ENCODE measurements at places on chromosomes 3 and 15. TPM values are rescaled to one million over a fixed set of nuclear protein-coding genes. Genes with fewer than 3 reads are reported as not detected.
A peak's percentile ranks its signal among the peaks of the same experiment; 100 is the strongest.

GRCh38 chr3:178257491-178257890 is 278.7 kb upstream of the KCNMB2 start:
- no peak overlapping the region for H3K4me3 ChIP-seq
- H3K4me1 ChIP-seq: no peaks in the 10 kb centered on the region
- H3K36me3 ChIP-seq: no peaks in the 10 kb centered on the region
- no peaks in the 10 kb centered on the region for H3K27me3 ChIP-seq
- no peak overlapping the region for H3K27ac ChIP-seq

Gene VPS8
- total RNA-seq: 37.6 TPM

DNA sequence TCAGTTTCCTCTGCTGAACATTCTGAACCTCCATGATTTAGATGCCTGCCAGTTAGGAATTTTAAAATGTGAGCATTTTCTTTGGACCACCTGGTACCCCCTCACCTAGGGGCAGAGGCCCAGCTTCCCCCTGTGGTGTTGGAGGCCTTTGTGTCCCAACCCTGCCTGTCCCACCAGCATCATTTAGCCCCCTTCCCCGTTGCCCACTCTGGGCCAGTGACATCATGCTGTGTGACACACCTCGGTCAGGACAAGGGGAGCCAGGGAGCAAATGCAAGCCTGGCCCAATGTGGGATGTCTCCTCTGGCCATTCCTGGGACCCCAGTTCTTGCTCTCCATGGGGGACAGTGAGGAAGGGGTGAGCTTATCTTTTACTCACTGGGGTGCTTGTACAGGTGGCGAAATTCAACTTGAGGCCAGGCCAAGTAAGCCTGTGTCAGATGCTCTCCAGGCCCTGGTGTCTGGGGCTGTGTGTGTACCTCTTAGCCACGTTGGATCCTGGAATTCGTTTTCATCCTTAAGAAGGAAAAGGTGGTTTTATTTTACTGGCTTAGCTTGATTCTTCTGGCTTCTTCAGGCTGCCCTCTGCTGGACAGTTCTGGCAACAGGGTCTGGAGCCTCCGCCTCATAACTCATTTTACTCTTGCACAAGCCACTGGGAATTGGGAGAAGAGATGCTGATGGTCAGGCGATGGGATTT is 49.7 kb upstream of the MYZAP start:
- no peaks in the 10 kb centered on the region for H3K36me3 ChIP-seq
- DNase-seq: peak; percentile 37
- H3K4me3 ChIP-seq: no peak overlapping the region
- H3K4me1 ChIP-seq: no peaks in the 10 kb centered on the region
- H3K27me3 ChIP-seq: no peaks in the 10 kb centered on the region

DNA sequence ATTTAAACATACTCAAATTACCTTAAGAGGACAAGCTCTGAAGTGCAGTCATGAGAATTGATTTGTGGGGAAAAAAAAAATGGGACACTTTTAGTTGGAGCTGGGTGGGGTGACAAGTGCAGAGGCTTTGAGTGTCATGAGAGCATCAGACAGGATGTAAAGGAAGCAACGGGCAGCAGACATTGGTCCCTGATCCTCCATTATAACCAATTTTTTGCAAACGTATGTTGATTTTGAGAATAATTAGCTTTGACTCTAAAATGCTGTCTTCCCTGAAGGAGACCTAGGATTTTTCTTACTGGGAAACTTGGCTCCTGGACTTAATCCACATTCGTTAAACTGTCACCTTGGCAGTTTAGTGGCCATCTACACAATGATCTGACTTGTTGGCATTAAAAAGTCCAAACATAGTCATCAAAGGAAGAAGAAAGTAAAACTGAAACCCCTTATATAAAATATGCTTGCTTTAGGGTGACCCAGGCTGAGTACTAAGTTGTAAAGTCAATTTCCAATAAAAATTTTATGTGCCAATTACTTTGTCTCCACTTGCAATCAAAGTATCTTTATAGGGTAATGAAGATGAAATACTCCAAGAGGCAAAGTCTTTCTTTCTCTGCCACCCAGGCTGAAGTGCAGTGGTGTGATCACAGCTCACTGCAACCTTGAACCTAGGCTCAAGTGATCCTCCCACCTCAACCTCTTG is 45.6 kb downstream of the BCL2L10 start:
- no peak overlapping the region for H3K4me3 ChIP-seq
- no peaks in the 10 kb centered on the region for H3K27me3 ChIP-seq
- peaks cover 7% of the 10 kb centered on the region for H3K36me3 ChIP-seq

DNA sequence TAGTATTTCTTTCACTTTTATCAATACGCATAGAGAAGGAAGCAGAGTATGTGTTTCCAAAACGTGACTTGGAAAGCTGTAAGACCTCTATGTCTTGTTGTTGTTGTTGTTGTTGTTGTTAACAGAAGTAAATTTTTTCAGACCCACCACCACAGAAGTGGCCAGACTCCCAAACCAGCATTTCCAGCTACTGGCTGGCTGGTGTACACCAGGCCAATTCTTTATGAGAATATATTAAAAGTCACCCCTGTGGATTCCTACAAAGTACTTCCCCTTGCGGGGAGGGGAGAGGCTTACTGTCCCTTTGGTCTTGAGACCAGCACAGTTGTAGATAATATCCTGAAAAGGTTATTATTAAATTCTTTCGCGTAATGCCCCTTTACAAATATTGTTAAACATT is 1.6 kb upstream of the FOXP1 start:
- DNase-seq: no peak
- H3K27me3 ChIP-seq: no peaks in the 10 kb centered on the region
- H3K27ac ChIP-seq: peak overlapping the region; percentile 82
- no peaks in the 10 kb centered on the region for H3K36me3 ChIP-seq
- peaks cover 29% of the 10 kb centered on the region for H3K4me1 ChIP-seq

- no peaks in the 10 kb centered on the region for H3K36me3 ChIP-seq
- no peak overlapping the region for H3K4me3 ChIP-seq
- H3K4me1 ChIP-seq: no peaks in the 10 kb centered on the region
- no peaks in the 10 kb centered on the region for H3K27me3 ChIP-seq
- no peak overlapping the region for H3K27ac ChIP-seq
Measured at GRCh38 chr3:122546151-122546550, 17.9 kb downstream of the PARP9 start.

DNA sequence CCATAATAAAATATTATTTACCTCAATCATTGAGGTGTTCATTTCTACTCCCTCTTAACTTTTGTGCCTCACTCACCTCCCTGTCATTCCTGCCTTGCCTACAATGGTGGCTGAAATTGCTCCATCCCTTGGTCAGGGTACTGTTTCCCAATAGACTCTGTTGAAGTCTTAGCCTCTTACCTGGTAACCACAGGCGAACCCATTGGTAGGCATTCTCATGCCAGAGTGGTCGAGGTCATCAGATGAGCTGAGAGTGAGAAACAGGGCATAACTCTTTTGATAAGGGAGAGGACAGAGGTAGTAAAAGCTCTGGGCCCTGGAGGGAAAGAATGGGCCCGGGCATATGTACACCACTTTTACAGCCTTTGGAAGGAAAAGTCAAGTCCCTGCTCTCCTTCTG is 265.6 kb downstream of the ARRDC4 start:
- no peaks in the 10 kb centered on the region for H3K36me3 ChIP-seq
- no peak overlapping the region for H3K27ac ChIP-seq
- DNase-seq: no peak
- H3K27me3 ChIP-seq: no peaks in the 10 kb centered on the region
- H3K4me1 ChIP-seq: no peaks in the 10 kb centered on the region
